ENCODE measurements at places on chromosomes 12 and 14.

DNA sequence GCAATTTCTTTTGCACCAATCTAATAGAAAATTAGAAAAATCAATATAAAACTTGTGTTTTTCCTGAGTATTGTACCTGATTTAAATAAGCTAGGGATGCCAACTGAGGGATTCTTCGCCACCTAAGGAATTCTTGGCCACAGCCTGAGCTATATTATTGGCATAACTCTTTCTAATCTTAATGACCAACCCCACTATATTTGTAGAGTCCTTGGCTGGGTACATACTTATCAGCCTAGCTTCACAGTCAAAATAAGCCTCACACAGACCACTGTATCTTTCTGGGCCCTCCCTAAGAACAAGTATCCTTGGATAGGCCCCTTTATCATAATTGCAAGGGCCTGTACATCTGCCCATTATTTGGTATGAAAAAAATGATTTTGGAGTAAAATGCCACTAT lies 247.1 kb downstream of the DUSP6 start:
- no peak for DNase-seq

- DNase-seq: peak; percentile 62
Measured at GRCh38 chr14:91047174-91047753, 13.2 kb downstream of the RPS6KA5 start.

DNA sequence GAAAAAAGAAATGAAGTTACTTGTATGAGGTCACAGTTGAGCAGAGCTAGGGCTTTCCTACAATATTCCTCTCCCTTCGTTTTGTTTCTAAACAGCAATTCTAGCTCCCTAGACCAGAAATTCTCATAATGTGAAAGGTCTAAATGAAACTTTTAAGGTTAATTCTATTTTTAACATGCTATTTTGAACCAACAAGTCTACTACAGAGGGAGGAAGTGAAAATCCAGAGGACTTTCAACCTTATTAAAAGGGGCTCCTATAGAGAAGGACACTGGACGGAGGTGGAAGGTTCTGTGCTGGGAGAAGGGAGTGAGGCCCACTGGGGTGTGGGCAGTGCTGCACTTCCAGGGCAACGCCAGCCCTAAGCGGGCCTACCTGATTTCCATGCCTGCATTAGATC lies 13.4 kb downstream of the GSG1 start:
- no peak for DNase-seq

DNA sequence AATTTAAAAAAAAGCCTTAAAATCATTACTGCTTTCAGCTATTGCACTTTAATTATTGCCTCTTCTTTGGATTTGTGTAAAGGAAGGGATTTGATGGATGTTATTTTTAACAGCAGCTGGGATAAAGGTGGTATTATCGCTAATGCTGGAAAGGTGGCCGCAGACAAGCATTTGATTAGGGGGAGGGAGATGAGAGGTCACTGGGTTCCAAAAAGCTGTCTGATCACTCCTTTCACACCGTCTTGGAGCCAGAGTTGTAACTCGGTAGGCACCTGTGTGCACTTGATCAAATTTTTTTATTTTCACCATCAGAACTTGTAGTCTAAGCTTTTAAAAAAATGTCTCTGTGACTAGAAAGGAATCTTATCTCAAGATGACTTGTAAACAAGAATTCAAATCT lies 99.8 kb downstream of the AKAP6 start:
- no peak for DNase-seq

GRCh38 chr14:103533137-103533998 lies 4.4 kb downstream of the TRMT61A start:
- no peak for DNase-seq

DNA sequence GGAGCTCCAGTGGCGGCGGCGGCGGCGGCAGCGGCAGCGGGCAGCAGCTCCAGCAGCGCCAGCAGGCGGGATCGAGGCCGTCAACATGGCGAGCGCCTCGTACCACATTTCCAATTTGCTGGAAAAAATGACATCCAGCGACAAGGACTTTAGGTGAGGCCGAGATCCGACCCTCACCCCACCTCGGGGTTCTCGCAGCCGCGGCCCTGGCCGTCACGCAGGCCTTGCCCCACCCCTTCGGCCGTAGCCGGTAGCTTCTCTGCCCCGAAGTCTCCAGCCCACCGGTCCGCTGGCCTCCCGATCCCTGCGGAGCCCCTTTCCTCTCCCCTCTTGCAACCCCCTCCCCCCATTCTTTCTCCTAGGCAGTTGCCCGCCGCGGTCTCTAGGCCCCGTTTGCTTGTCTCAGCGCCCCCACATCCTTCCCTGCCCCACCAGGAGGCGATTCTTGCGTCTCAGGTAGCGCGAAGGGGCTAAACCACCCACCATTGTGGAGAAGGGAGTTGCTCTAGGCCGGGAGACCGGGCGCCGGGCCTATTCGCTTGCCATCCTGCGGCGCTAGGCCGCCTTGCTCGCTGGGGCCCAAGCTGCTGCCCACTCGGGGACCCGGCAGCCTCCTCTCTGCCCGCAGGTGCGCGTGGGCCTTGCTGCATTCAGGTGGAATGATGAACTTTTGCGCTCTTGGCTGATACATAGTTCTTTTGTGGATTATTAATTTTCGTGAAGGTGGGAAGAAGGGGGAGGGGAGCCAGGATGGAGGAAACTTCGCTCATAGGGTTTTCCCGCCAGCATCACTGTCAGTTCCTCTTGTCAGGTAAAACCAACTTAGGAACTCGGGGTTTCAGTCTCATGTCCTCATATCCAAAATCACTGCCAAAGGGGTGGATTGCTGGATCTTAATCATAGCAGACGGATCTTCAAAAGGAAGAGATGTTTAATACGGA lies 745 bp downstream of the CAND1 start:
- DNase-seq: peak; percentile 46

GRCh38 chr12:76033081-76034011 lies 1.8 kb upstream of the PHLDA1 start:
- DNase-seq: no peak

DNA sequence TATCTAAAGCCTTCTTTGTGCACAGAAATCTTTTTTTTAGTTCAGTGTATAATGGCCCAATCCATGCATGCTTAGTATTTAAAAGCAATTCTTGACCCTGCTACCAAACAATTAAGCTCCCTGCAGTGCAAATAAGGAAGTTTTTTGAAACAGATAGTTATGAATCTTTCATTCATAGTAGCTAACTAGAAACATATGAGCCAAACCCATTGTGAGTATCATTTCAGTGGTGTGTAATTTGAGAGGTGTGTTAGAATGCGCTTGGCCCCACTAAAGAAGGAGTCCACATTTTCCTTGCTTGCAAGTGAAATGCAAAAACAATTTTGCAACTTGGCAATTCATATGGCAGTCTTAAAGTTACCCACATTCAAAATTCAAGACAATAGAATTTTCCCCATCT lies 14.4 kb downstream of the EPS8 start:
- no peak for DNase-seq
